Stimulated activated CD4-positive, alpha-beta T cell treated with anti-CD3 and anti-CD28 coated beads, Interleukin-12 subunit alpha, Interleukin-12 subunit beta, amount 100 ng/mL, for 4 hours (primary cell): ENCODE measurements at places on chromosomes 2 and 18.

DNA sequence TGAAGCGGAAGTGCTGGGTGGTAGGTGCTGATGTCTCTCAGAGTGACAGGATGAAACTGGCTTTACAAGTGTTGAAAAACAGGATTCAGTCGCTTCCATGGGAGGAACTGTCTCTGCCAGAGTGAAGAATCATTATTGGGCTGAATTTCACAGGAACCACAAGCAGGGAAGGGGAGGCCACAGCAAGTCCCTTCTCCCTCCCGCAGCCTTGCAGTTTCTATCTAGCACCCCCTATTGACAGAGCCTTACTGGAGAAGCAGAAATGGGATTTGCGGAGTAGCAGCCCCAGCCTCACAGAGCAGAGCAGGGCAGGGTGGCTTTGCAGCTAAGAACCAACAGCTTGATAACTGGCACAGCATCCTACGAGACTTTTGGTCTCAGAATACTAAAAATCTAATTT lies 33.3 kb upstream of the RMP24 start:
- DNase-seq = no peak

DNA sequence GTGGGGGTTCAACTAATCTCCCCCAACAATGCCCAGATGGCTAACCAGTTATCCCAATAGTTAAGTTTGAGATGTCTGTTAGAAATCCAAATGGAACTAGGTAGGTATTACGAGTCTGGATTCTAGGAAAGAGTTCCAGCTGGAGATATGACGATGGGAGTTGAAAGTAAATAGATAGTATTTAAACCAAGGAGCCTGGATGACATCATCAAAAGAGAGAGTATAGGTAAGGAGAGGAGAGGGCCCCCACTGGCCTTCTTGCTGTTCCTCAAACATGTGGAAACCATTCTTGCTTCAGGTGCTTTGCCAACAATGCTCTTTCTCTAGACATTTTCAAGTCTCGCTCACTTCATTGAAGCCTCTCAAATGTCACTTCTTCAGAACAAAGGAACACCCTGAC lies 26.0 kb upstream of the PAIP2B start:
- DNase-seq = no peak

- no peak for DNase-seq
Observed at GRCh38 chr2:216078776-216079175, 2.8 kb downstream of the PECR start.

- DNase-seq = no peak
Observed at GRCh38 chr18:53850902-53851301, 373.6 kb downstream of the MBD2 start.

DNA sequence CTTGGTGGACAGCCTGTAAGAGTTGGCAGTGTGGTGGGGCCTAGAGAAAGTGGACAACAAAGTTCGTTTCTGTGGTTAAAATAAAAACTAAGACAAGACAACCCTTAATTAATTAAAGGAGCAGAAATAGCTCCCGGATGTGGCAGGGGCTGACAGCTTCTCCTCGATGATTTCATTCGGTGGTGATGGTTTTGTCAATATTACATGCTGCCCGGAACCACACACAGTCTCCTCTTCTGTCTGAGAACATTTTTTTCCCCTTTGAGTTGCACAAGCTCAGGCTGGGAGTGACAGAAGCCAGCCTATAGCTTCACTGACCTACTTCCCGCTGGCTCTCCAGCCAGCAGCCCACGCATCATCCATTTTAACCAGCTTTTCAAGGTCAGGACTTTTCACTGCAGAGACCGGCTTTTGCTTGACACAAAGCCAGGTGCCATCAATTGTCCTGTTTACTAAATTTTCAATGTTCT lies 378.8 kb downstream of the SLC4A3 start:
- no peak for DNase-seq
